ENCODE measurements at places on chromosomes 1 and 21. TPM values are rescaled to one million over a fixed set of nuclear protein-coding genes. Genes with fewer than 3 reads are reported as not detected.

The RGS13 gene
- total RNA-seq = 0.20 TPM

The TMEM51 gene
- 22.2 TPM for total RNA-seq

The DDX59 gene
- total RNA-seq = 30.1 TPM

The TPTE gene
- total RNA-seq = not detected

The IL19 gene
- total RNA-seq = not detected

The KCNN3 gene
- total RNA-seq = 0.37 TPM

The EXTL1 gene
- 0.34 TPM for total RNA-seq

The S100A1 gene
- not detected for total RNA-seq

- DNase-seq = no peak
Measured at GRCh38 chr1:115262886-115263285, 75.2 kb downstream of the NGF start.

GRCh38 chr1:1947493-1947892 is 28.4 kb upstream of the TMEM52 start:
- no peak for DNase-seq

DNA sequence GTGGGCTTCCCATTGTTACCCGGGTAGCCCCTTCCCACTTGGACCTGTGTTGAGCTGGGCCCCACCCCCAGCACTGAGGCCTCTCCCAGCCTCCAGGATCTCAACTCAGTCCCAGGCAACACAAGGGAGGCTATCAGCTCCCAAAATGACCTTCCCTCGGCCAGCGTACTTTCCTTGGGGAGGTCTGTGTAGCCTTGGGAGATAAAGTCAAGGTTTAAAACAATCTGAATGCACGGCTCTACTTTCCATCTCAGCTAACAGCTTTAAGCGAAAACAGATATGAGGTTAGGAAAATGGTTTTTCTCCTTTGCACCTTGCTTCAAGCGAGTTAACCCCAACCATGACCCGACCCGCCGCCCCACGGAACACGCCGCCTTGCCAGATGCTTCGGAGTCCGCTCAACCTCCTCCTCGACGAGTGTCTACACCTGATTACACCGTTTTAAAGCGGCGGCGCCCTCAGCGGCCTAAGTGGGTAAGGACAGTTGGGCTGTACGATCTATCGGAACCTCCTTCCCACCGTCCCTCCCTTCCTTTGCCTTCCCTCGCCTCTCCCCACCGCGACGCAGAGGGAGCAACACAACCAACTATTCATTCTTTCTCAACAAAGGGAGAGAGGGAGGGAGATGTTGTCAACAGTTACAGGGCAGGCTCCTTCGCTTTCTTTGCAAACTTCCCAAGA is 1.1 kb downstream of the BCAR3 start:
- DNase-seq = peak; percentile 96

DNA sequence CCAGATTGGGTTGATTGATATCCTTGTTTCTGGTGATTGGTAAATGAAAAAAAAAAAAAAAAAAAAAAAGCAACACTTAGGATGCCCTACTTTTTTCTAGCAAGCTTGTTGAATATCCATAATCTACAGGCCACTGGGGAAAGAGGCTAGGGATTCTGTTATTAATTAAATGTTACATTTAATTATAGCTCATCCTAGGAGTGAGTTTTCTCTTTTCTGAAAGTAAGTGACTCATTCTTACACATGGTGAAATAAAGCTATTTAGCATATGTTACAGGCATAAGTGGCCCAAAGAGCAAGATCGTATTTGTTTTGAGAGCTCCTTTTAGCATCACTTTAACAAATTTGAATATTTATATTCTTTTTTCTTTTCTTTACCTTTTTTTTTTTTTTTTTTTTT is 94.5 kb downstream of the FNBP1L start:
- no peak for DNase-seq

- peak; percentile 77 for DNase-seq
Measured at GRCh38 chr1:154479764-154480421, 22.1 kb upstream of the TDRD10 start.

GRCh38 chr1:201562659-201563405 is 23.9 kb downstream of the NAV1 start:
- DNase-seq = peak; percentile 69

DNA sequence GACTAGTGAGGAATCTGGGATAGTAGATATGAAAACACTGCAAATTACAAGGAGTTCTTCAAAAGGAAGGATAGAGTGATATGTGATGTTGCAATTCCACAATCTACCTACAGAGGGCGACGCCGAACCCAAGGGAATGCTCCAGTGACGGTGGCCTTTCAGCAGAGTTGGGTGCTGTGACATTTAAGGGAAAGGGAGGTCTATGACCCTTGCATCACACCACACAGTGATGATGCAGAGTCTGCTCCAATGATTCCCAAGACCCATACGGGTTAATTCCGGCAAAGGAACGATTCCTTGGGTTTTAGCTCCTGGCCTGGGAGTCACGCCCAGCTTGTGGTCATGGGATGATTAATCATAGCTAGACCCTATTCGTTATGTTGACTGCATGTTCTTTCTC is 123.0 kb upstream of the IGSF21 start:
- DNase-seq = peak; percentile 7

GRCh38 chr1:221559911-221560310 is 182.0 kb downstream of the DUSP10 start:
- DNase-seq = no peak

GRCh38 chr1:221309723-221310122 is 430.5 kb downstream of the HLX start:
- no peak for DNase-seq

- no peak for DNase-seq
Measured at GRCh38 chr1:94103608-94104007, 17.3 kb downstream of the ABCA4 start.
